ENCODE measurements at places on chromosomes 11 and 22.
A peak's percentile ranks its signal among the peaks of the same experiment; 100 is the strongest.

DNA sequence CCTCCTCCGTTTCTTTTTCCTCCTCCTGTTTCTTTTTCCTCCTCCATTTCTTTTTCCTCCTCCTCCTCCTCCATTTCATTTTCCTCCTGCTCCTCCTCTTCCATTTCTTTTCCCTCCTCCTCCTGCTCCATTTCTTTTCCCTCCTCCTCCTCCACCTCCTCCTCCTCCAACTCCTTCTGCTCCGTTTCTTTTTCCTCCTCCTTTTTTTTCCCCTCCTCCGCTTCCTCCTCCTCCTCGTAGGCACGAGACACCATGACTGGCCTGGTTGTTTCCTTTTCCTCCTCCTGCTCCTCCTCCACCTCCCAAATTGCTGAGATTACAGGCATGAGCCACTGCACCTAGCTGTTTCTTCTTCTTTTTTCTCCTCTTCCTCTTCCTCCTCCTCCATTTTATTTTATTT is 25.6 kb upstream of the DRICH1 start:
- no peak for ATAC-seq

DNA sequence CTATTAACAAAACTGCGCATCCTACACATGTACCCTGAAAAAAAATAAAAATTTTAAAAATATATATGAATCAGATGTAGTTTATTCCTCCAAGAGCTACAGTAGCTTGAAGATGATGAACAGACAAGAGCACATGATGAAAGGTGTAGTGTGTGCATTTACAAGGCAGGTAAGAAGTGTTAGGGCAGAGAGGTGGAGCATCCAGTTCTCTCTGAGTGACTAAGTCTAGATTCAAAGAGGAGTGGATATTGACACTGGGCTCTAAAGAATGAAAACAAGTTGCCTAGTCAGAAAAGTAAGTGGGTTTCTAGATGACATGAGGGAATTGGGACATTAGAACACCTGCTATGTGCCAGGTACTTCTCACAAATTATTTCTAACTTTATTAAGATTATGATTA is 76.0 kb upstream of the CARD18 start:
- no peak for ATAC-seq

GRCh38 chr11:123719452-123719851 is 22.0 kb downstream of the ZNF202 start:
- no peak for ATAC-seq

- no peak for ATAC-seq
These were observed 1009.6 kb upstream of the CCDC90B start for GRCh38 chr11:84295815-84296214.

- ATAC-seq: peak; percentile 77
These were observed 41.3 kb upstream of the CXCR5 start for GRCh38 chr11:118842369-118842768.

GRCh38 chr11:1476940-1477736 is 9.4 kb downstream of the MOB2 start:
- ATAC-seq: no peak

Data from SK-N-SH treated with all-trans-retinoic acid at 6 μM for 48 hours (cell line).